Naive thymus-derived CD4-positive, alpha-beta T cell (primary cell): ENCODE measurements at places on chromosomes 5 and 9. TPM values are rescaled to one million over a fixed set of nuclear protein-coding genes. Genes with fewer than 3 reads are reported as not detected.

CER1 gene
- not detected for total RNA-seq

C7 gene
- not detected for total RNA-seq

FST gene
- 1.1 TPM for total RNA-seq

LCN1 gene
- not detected for total RNA-seq

HACD4 gene
- 14.9 and 15.2 TPM in 2 replicates for total RNA-seq

GRCh38 chr9:33794560-33794959, 801 bp upstream of the PRSS3 start:
- DNase-seq: no peak

GRCh38 chr5:5291357-5291756, 131.1 kb upstream of the ICE1 start:
- no peak for DNase-seq

DNA sequence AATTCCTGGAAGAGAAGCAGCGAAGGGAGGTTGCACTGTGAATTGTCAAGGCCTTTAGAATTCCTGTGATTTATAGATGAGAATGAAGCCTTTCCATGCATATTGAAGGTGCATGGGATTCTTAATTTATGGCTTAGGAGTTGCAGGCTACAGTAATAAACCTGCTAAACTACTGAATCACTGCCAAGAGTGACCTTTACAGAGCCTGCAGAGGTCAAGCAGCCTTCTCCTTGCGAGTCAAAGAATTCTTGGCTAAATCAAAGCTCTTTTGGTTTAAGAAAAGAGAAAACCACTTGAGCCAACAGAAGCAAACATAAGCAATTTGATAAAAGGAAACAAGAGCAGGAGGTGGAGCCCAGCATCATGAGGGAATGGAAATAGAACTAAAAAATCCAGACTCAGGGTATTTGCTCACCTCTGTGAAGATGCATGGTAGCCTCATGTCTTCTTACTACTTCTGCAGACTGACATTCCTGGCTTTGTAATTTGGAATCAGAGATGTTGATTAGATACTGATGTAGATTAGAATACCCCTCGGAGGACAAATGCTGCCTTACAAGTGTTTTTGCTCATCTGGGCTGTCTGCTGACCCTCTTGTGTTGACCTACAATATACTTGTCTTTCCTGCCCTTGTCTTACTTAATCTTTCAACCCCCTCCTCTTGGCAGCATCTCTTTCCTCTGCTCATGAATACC, 90.3 kb upstream of the IFNK start:
- no peak for DNase-seq

GRCh38 chr5:158552241-158552640, 547.5 kb downstream of the EBF1 start:
- DNase-seq: no peak

DNA sequence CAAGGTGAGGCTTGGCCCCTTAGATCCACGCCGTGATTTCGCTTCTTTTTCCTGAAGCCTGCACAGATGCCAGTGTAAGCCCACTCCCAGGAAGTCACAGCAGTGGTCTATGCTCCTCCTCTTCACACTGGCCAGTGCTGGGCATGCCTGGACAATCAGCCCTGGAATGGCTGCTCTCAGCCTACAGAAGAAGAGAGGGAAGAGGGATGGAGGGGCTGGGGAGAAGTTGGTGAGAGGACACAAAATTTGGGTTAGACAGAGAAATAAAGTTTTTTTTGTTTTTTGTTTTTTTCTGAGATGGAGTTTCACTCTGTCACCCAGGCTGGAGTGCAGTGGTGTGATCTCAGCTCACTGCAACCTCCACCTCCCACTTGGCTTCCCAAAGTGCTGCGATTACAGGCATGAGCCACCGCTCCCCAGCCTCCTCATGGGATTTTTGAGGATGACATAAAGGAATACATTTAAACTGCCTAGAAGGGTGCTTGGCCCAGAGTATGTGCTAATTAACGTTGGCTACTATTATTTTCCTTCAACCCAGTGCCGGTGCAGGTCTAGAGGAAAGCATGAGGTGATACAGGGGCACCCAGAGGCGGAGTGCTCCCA, 830 bp downstream of the S100Z start:
- DNase-seq: no peak

DNA sequence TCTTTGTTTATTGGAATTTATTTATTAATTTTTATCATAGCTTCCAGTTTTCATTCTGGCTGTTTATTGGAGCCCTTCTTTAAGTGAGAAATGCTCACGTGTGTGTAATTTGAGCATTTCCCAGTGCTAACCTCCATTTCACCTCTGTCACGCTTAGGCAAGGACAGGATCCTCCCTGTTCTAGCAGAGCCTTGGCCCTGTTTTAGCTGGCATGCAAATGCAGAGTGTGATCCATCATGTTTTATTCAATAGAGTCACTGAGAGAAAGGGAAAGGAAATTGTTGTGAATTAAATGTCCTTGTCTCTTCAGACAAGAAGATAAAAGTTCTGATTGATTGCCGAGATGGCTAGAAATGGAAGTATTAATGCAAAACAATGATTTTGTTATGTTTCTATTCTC, 137.3 kb upstream of the ACO1 start:
- DNase-seq: no peak

DNA sequence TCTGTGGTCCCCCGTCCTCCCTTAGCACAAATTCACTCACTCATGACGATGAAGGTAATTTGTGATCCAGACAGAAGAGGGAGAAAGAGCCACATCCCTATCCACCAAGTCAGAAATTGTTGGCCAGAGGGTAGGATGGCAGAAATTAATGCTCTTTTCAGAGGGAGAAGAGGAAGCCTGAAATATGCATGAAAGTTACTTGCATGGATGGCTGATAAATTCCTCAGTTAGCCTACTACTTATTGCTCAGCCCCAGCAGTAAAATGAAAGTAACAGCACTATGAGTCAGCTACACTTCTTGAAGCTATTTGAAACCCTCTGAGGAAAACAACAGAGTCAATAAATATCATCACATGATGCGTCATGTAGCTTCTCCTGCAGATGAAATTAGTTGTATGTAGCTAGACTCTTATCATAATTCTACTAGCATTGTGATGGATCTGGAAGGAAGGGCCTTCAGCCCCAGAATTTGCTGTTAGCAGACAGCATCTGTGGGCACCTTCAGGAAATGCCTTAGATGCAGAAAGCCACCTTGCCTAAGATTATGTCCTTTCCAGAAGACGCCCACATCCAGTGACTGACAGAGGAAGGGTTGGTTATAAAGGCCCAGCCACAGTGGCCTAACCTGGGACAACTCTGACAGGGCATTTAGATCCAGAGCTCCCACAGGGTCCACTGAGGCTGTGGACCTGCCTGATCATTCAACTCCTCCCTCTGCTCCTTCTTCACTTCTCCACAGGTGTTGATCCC, 81.2 kb upstream of the CCDC112 start:
- DNase-seq: no peak

DNA sequence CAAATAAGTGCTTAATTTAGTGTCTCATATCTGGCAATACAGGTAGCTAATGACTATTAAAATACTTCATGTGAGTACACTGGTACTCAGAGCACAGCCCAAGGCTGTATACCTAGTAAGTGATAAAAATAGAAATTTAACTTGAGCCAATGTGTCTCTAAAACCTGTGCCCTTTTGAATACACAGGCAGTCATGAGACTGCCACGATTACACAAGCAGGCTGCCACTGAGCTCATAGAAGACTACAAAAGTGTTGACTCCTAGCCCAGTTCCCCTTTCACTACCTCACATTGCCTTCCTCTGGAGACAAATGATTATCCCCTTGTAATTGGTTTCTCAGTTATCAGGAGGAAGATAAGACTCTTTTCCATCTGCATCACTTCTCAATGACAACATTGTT, 66.3 kb upstream of the PAPPA start:
- DNase-seq: no peak

DNA sequence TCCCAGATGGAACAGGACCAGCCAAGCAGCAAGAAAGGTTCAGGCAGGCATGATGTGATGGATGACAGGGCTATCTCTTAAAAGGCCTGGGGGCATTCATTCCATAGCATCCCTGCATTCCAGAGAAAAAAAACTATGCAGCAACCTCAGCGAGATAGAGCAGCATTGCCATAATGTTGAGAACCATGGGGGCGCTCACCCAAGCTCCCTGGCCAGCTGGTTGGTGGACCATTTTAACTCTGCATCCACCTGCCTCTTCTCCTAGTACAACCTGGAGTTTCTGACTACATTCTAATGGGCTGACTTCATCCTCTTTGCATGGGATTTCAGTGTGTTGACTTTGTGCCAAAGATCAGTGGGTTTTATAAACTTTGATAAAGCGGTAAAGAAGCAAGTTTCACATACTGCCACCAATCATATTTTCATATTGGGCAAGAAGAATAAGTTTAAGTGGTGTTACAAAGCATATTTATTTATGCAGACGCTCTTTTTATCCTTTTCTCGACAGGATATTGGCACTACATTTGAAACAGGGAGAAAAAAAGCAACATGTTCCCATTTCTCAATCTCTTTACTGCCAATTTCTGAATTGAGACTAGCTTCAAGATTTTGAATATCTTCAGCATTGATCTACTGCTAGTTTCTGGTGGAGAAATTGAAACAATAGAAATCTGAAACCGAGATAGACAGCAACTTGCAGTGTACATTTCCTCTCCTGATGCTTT, 378.3 kb upstream of the WWC1 start:
- DNase-seq: no peak
